Stromal cell of bone marrow (primary cell): ENCODE measurements at places on chromosomes 5 and 9.

GRCh38 chr5:141814064-141814964 lies 63.9 kb downstream of the PCDH1 start:
- no peak for DNase-seq

GRCh38 chr9:19085295-19085694 lies 17.4 kb downstream of the HAUS6 start:
- no peak for DNase-seq

DNA sequence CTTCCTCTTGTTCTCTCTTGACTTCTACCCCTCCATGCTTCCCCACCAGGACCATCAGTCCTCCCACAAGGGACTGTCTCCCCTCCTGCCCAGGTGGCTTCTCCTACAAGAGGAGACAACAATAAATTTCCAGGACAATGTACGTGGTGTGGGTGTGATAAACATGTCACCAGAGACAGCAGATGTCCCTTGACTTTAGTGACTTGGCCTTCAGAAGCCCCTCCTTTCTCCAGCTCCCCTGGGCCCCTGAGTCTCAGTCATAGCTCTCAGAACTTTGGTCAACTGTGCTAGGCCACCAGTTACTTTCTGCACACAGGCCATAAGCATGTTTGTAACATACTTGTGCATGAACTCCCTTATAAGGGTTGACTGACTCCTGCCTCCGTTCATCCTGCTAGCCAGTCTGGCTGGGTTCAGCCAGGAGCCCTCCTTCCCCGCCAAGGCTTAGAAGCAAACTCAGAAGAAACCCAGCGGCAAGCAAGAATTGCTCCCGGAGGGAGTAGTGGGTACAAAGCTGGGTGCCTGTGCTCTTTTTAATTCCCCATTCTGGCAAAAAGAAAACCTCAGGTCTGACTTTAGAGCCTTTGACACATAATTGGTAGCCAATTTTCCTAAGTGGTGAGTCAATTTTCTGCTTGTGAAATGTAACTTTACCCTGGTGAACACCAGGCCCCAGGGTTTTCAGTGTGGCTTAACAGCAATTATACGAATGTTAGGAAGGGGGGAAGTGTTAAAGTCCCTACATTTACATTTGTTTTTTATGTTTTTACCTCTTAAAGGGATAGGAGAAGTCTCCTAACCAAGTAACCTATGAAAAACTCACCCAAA lies 49.2 kb downstream of the EBF1 start:
- DNase-seq = peak; percentile 94

GRCh38 chr5:154962494-154962893 lies 21.6 kb downstream of the MRPL22 start:
- peak; percentile 46 for DNase-seq

GRCh38 chr9:20402273-20402875 lies 219.9 kb downstream of the MLLT3 start:
- no peak for DNase-seq

GRCh38 chr9:99222416-99223270 lies 561 bp downstream of the SEC61B start:
- peak; percentile 7 for DNase-seq

GRCh38 chr9:3750321-3750720 lies 224.5 kb upstream of the RFX3 start:
- no peak for DNase-seq

DNA sequence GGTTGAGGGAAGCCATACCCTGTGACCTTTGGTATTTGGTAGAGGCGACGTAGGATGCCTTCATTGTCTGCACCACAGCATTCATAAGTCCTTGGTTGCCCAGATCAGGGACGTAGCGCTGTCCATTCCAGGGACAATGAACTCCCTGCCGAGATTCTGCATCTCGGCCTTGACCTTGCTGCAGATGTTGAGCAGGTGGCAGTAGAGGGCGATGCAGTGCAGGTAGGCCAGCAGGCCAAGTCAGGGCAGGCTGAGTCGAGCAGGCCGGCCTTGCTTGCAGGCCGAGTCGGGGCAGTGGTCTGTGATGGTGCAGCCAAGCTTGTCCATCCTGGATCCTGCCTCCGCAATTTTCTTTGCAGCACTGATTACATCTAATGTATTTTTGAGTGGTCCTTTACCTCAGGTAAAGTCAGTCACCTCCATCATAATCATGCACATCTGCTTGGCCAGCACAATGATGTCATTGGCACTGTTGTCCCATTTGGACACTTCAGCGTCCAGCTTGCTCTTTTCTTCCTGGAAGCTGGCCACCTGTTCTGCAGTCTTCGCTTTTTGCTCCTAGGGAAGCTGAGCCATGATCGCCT lies 93.4 kb upstream of the CCDC112 start:
- DNase-seq = no peak

GRCh38 chr9:35687972-35688557 lies 1.7 kb downstream of the TPM2 start:
- no peak for DNase-seq
